ENCODE measurements at places on chromosomes 6 and 20. TPM values are rescaled to one million over a fixed set of nuclear protein-coding genes. Genes with fewer than 3 reads are reported as not detected.

MUCL3 gene
- total RNA-seq: not detected

PTGIS gene
- total RNA-seq: 0.15 TPM

SLC35D3 gene
- not detected for total RNA-seq

FOXS1 gene
- not detected for total RNA-seq

C6orf120 gene
- 40.7 TPM for total RNA-seq

DBNDD2 gene
- 12.8 TPM for total RNA-seq

SLC25A27 gene
- total RNA-seq: 2.4 TPM

KHDC1 gene
- 6.1 TPM for total RNA-seq

TSPO2 gene
- total RNA-seq: not detected

NHLRC1 gene
- total RNA-seq: 2.1 TPM

TNFAIP3 gene
- total RNA-seq: 3.4 TPM

NOX3 gene
- not detected for total RNA-seq

BCAS1 gene
- total RNA-seq: not detected

DEFB123 gene
- not detected for total RNA-seq

MEI4 gene
- not detected for total RNA-seq

TAAR9 gene
- total RNA-seq: not detected

CLPSL2 gene
- total RNA-seq: not detected

MCCD1 gene
- total RNA-seq: not detected

PNPLA1 gene
- not detected for total RNA-seq

FAM83C gene
- not detected for total RNA-seq

ADAM33 gene
- total RNA-seq: 14.7 TPM

LIME1 gene
- total RNA-seq: 6.7 TPM

EEF1A2 gene
- total RNA-seq: 0.30 TPM

GGTLC1 gene
- not detected for total RNA-seq
